ENCODE measurements at places on chromosomes 3 and 15.

DNA sequence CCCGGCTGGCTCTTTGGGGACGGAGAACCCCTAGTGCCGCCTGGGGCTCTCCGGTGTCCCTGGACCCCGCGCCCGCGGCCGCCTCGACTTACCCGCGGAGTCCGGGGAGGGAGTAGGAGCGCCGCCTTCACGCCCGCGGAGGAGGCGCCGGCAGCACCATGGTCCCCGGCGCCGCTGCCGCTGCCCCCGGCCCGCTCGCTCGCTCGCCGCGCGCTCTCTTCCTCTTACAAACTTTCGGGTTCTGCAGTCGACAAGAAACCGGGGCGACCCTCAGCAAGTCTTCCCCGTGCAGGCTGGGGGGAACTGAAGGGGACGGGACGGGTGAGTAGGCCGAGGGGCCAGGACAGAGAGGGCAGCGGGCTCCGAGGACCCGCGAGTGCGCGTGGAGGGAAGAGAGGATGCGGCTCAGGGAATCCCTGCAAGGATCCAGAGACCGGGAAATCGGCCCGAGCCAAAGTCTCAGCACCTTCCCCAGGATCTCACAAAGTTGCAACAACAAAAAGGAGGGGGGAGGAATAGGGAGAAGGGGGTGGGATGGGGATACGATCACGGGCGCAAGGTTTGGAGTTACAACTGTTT lies 2.0 kb downstream of the FOXP1 start:
- DNase-seq = no peak

- no peak for DNase-seq
Measured at GRCh38 chr15:56286213-56286612, 42.5 kb upstream of the RFX7 start.

GRCh38 chr3:117681619-117682018 lies 972.0 kb downstream of the TUSC7 start:
- peak; percentile 80 for DNase-seq

GRCh38 chr15:71386448-71387236 lies 271.4 kb downstream of the THSD4 start:
- DNase-seq = peak; percentile 24

All from fibroblast of skin of back (primary cell).